Effector memory CD8-positive, alpha-beta T cell (primary cell): ENCODE measurements at places on chromosomes 3 and 15.

DNA sequence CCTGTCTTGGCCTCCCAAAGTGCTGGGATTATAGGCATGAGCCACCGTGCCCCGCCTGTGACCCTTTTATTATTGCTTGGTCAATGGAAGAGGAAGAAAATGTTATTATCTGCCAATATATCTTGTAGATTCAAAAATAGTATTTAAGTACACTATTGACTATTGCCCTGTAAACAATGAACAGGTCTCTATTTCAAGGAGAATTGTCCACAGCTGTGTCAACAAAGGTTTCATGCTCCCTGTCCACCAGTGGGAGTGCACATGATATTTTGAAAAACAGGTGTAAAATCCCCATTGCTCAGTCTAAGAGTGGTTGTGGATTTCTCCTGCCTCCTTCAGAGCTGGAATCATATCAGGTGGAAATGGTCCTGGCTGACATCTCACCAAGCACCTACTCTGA lies 36.5 kb upstream of the IGF1R start:
- no peak for DNase-seq

DNA sequence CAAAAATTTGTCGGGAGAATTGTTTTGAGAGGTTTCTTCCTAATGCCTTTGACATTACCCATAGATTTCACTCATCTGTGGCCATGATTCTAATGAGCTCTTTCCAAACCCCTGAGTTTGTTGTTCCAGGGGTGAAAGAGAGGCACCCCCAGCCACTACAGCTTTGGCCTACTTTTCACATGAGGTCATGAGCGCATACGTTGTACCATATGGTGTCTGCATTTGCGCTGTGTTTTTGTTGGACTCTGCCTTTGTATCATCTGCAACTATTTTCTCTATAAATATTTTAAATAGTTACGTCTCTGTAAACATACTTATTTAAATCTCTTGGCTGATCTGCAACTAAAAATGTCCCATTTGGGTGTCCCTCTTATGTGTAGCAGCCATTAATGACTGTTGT lies 107.9 kb downstream of the LRTM1 start:
- no peak for DNase-seq

DNA sequence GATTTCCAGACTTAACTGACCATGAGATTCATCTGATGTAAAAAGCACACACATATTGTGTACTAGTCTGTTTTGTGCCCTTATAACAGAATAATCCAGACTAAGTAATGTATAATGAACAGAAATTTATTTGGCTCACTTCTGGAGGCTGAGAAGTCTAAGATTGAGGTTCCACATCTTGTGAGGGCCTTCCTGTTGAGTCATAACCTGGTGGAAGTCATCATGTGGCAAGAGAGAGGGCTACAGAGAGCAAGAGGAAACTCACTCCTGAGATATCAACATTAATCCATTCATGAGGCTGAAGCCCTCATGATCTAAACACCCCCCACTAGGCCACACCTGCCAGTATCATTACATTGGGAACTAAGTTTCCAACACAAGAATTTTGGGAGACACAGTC lies 977.6 kb downstream of the MCTP2 start:
- no peak for DNase-seq

DNA sequence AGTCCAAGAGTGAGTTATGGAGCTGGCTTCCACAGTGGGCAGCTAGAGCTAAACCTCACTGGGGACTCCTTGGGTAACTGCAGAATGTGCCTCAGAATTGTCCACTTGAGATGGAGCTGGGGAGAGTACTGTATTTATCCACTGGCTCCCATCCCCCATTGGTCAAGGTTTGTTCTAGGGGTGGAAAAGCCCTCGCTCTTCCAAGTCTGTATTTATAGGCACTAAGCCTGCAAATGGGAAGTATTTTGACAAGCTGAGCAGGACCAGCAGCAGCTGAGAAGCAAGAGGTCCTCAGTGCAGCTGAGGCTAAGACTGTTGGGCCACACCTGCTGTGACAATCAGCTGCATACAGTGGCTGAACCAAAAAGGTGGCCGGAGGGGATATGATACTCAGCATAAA lies 5.8 kb downstream of the USP13 start:
- no peak for DNase-seq

- no peak for DNase-seq
Measured at GRCh38 chr3:128455786-128456748, 10.6 kb downstream of the DNAJB8 start.
